ENCODE measurements at places on chromosomes 7 and 10.

GRCh38 chr10:132606536-132607316 lies 69.1 kb downstream of the INPP5A start:
- no peak for DNase-seq

GRCh38 chr7:30451539-30452279 lies 26.9 kb downstream of the NOD1 start:
- no peak for DNase-seq

- no peak for DNase-seq
These were observed 58.5 kb upstream of the INPP5A start for GRCh38 chr10:132479024-132479602.

- DNase-seq, result no peak
These were observed 55.0 kb upstream of the DUSP5 start for GRCh38 chr10:110442746-110443145.

- no peak for DNase-seq
These were observed 210.4 kb downstream of the SKIDA1 start for GRCh38 chr10:21314906-21315644.

GRCh38 chr7:93873998-93874574 lies 16.5 kb downstream of the TFPI2 start:
- no peak for DNase-seq

DNA sequence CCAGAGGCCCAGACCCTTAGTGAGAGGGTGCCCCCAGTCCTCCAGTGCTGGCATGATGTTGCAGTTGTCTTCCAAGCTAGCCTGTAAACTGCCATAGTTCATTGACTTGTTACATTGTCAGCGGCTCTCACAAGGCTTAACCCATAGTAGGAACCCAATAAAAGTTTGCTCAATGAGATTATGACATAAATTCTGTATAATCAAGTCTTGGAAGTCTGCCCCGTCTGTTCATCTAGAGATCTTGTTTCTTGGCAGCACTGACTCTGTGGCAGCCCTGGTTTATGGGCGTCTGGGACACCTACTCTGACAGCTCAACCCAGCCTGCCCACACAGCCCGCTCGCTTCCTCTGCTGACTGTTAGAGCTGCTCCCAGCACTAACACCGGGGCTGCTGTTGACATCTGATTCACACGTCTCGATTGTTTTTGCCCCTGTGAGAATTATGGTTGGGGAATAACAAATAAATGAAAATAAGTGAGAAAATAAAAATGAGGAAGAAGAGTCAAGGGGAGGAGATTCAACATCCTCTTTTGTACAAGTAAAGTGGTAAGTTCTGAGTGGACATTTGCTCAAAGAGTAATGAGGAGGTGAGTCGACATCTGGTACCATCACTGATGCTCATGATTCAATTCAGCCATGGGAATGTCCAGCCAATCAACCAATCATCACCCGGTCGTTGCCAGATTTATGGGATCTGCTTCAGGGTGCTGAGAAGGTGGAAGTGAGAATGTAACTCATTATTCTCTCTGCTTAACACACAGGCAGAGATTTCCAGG lies 160.8 kb downstream of the SPAG6 start:
- DNase-seq, result no peak

DNA sequence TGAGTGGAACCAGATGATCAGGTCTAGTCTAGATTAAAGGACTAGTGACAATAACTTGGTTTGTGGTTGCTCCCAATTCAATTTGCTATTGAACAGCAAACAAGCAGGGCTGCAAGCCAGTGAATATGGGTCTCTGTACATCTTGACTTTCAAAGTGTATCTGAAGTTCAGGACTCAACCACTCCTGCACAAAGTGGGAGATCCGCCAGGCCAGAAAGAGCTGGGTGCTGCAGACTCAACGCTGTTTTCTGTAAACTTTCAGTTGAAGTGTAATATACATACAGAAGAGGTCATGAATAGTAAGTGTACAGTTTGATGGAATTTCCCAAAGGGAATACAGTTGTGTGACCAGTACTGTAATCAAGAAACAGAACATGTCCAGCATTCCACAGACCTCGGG lies 416.6 kb downstream of the RPS24 start:
- DNase-seq, result no peak

- no peak for DNase-seq
These were observed 210.1 kb downstream of the KIAA1217 start for GRCh38 chr10:24419066-24419465.

DNA sequence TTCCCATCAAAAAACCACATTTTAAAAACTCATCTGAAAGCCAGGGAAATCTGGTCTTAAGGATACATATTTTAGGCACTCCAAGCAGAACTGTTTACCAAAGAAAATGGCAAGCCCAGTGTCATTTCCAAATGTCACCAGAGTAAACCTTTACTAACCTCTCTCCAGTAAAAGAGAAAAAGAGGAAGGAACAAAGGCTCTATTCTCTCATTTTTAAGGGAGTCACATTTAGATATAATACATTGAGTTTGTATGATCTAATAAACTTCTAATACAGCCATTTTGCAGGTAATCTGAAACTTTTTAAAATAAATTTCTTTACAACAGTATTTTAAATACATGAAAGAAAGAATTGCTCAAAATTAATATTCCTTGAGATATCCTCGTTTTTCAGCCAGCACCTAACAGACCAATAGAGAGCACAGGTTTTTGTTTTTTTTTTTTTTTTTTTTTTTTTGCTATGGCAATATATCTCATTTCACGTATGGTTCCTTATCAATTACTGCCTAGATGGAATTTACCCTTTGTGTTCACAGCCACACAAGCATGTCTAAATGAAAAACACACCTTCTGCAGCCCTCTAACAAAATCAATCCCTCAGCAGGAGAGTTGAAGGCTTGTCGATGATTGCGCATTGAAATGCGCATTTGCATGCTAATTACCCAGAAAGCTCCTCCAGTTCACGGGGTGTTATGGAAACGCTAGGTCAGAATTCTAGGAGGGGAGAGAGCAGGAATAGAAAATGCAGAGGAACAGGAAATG lies 39.8 kb upstream of the MSRB2 start:
- DNase-seq, result no peak

DNA sequence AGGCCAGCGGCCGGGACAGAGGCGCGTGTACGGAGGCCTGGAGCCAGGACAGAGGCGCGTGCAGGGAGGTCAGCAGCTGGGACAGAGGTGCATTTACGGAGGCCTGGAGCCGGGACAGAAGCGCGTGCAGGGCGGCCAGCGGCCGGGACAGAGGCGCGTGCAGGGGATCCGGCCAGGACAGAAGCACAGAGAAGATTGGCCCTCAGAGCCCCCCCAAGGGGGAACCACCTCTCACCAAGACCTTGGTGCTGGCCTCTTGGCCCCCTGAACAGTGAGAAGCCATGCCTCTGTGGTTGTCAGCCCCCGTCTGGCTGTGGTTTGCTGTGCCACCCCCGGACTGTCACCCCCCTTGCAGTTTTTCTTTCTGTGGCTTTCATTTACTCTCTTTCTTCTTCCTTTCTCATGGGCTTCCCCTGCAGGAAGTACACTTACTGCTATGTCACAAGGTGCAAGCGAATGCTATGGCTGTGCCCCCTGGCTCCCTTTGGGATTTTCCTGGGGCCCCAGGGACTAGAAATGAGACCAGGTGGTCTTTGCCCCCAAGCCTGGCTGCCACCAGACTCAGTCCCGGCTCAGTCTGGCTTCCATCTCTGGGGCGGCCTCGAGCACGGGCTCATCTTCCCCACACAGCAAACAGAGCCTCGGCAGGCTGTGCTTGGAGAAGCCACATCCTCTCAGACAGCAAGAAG lies 41.1 kb downstream of the INSIG1 start:
- no peak for DNase-seq

GRCh38 chr10:51273574-51273973 lies 199.3 kb downstream of the PRKG1 start:
- no peak for DNase-seq
